ENCODE measurements at places on chromosomes 12 and 14.

DNA sequence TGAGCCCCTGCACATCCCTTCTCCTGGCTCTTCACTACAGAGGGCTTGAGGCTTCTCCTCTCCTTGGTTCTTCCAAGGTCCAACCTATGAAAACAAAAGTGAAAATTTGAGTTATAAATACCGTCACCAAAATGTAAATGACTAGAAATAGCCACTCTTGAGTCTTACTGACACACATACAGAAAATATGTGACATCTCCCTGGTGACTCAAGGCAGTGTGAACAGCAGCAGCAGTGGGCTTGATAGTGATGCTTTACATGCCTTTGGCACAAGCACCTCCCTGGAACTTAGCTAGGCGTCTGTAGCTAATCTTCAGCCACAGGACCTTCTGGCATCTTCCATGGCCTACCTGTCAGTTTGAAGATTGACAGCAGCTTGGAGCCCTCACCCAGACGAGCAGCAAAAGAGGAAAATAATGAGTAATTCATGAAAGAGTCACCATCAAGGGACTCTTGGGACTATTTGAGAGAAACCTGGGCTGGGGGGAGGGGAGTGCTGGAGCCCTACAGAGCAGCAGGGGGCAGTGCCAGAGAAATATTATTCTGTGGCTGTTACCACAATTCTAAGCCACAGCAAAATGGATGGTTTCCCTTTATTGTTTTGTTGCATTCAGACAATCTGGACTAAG lies 158.0 kb downstream of the KCNK10 start:
- DNase-seq: no peak

- DNase-seq: no peak
These were observed 1.9 kb upstream of the BAZ2A start for GRCh38 chr12:56631790-56632700.

DNA sequence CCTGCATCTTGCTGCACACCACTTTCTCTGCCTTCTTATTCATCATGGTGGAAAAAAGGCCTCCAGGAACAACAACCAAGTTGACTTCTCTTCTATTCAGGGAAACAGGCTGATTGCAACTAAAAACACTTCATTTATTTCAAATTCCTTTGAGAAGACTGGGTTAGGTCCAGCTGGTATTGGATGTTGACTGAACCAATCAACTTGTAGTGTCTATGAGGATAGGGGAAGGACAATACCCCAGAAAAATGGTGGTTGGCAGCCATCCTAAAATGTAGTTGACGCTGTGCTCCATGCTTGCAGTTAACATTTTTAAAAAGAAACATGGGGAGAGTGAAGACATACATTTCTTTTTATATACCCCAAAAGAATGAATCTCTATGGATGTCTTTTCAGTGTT lies 34.4 kb upstream of the CRADD start:
- DNase-seq: no peak

DNA sequence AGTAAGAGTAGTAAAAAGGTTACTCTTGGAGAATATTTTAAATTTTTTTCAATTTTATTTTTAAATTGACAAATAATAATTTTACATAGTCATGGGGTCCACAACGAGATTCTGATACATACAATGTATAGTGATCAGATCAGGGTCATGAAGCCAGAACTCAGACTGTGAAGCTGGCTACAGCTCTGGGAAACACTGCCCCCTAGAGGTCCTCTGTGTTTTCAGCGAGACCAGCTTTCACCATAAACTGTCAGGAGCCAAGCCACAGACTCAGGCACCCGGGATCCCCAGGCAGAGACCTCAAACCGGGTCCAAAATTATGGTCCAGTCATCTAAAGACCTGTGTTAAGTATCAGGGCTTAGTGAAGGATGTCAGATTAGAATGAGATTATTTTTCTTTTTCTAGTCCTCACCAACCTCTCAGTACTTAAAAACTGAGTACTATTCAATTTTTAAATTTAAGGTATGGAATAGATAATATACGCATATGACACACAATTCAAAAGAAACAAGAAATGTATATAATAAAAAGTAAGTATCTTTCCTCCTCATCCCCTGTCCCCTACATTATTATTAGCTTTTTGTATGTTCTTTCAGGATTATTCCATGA lies 397.1 kb downstream of the MDGA2 start:
- DNase-seq: no peak

GRCh38 chr12:90174198-90174510 lies 465.5 kb upstream of the ATP2B1 start:
- DNase-seq: no peak

- no peak for DNase-seq
These were observed 38.6 kb downstream of the GRIN2B start for GRCh38 chr12:13942826-13943225.

DNA sequence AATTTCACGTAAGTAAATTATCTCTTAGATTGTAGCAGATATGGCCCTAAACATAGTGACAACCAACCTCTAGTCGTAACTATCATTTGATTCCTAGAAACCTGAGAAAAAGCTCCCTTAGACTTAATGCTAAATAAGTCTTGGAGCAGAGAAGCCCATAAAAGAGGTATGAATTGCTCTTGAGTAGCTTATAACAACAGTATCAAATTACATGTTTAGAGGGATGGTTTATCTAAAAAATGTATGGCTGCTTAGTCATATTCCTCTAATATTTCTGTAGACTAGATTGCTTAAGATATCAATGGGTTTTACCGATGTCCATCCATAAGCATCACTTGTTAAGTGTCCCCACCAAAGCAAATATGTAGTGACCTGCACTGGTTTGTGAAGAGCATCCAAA lies 259.7 kb downstream of the NELL2 start:
- DNase-seq: no peak

- no peak for DNase-seq
These were observed 61.8 kb upstream of the ATP2B1 start for GRCh38 chr12:89770391-89770790.

- no peak for DNase-seq
These were observed 388.8 kb upstream of the USP15 start for GRCh38 chr12:61871485-61871810.

DNA sequence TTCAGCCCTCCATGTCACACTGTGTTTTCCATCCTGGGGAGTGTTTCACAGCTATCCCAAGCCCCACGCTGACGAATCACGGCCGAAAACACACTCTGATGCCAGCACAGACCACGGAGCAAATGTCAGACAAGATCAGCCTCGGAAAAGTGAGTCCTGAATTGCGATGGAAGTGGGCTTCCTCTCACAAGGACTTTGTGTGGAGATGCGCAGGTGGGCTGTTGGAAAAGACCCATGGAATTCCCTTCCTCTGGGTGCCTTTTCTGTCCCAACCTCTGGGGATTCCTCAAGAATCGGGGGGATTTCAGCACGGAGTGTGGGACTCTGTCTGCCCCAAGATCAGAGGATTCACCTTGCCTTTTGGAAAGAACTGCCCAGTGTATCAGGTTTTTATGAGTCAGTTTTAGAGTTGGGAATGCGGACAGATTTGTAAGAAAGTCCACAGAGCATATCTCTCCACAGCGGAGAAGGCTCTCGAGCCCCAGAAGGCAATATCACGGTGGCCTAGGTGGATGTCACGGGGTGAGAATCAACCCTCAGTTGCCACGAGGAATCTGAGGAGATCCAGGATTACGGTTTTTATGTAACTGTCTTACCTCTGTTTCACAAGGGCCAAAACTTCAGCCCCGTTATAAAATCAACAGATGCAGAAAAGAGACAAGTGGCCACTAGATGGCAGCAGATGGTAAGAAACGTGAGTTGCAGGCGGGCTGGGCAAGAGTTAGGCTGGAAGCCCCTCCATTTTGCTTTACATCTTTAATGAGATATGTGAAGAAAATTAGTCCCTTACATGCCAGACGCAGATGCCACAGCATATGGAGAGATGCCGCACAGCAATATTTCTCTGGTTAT lies 201.9 kb downstream of the DAD1 start:
- DNase-seq: no peak

DNA sequence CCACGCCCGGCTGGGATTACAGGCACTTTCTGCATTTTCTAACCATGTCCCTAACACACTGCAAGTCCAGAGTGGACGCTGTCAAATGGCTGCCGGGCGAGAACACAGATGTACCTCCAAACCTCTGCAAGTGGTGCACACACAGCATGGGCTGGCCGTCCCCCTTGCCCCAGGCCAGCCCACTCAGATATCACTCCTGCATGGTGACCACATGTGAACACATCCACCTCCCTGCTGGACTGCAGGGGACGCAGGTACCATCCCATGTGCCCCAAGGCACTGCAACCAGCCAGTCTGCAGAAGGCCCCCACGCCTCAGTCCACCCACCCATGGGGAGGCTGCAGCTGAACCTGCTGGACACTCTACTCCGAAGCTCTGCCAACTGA lies 14.0 kb downstream of the BRF1 start:
- DNase-seq: no peak

GRCh38 chr12:54593725-54594124 lies 5.3 kb upstream of the PPP1R1A start:
- DNase-seq: no peak

DNA sequence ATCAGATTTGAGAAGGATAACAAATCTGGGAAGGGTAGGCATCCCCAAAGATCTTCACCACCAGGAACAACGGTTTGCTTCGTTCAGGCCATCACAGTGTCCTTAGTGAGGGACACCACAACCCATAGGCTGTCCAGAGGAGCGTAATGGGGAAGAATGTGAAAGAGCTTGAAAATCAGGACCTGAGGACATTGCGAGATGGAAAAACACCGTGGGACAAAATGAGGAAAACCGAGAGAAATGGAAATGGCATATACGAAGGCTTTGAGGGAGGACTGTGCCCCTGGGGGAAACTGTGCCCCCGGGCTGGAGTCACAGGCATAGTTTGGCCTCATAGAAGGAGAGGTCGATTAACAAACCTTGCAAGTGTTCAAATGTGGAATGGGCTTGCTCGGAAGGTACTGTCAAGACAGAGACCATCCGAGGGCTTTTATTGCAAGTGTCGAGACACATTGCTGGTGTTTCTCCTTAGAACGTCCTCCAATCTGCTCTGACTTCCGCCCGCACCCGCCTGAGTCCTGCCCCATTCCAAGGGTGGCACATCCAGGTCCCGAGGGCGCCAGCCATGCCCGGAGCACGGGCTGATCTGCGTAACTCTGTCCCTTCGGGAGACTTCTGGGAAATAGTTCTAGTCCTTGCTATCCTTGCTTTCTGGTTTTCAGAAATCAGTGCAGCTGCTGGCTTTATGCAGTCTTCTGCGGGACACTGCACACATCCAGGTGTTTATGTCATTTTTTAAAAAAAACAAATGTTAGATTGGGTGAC lies 885 bp upstream of the PALS1 start:
- DNase-seq: no peak

DNA sequence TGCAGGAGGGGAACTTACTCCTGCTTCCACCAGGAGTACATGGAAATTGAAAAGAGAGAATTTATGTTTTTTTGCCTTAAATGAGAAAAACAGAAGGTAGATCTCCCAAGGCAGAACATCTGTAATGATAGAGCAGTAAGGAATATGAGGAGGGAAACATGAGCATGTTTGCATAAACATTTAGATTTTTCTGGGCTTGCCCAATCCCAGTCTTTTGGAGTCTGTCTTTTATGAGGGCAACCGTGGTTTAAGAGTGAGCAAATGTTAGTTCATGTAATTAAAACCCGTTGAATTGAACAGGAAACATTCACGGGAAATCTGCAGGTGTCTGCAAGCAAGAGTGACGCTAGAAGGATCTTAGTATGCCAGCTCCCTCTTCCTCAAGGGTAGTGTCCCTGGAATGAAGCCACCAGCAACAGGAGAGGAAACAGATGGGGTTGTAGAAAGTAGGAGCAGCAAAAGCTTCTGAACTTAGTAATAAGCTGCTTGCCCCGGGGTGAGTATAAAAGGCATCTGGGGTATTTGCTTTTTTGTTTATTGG lies 79.3 kb downstream of the ARF6 start:
- DNase-seq: no peak

- DNase-seq: peak; percentile 66
These were observed at the start of gene PIP4K2C for GRCh38 chr12:57590864-57591781. Gene PIP4K2C, plus strand, starts transcription at chr12:57591192. Its CDS starts 98 bp downstream, at chr12:57591290.

DNA sequence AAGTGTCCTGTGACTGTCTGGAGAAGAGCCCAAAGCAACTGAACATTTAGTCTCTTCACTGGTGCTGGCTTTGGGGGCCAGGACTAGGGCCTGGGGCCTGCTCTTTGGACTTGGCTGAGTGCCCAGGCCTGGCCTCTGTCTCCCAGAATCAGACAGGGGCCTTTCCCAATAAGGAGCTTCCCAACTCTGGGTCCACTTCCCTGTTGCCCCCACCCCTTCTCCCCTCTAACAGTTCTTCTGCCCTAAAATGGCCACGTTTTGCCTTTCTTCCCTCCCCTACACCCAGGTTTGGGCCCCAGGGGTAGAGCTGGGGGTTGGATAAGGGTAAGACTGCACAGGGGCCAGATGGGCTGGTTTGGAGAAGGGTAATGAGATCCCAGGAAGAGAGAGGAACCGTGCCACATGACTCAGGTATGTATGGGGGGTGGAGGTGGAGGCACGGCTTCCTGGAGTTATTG lies 10.0 kb upstream of the ITGA5 start:
- DNase-seq: no peak

- DNase-seq: no peak
These were observed 153.1 kb downstream of the GARIN6 start for GRCh38 chr12:99800605-99801004.

GRCh38 chr12:117124421-117125271 lies 25.4 kb upstream of the TESC start:
- DNase-seq: no peak

DNA sequence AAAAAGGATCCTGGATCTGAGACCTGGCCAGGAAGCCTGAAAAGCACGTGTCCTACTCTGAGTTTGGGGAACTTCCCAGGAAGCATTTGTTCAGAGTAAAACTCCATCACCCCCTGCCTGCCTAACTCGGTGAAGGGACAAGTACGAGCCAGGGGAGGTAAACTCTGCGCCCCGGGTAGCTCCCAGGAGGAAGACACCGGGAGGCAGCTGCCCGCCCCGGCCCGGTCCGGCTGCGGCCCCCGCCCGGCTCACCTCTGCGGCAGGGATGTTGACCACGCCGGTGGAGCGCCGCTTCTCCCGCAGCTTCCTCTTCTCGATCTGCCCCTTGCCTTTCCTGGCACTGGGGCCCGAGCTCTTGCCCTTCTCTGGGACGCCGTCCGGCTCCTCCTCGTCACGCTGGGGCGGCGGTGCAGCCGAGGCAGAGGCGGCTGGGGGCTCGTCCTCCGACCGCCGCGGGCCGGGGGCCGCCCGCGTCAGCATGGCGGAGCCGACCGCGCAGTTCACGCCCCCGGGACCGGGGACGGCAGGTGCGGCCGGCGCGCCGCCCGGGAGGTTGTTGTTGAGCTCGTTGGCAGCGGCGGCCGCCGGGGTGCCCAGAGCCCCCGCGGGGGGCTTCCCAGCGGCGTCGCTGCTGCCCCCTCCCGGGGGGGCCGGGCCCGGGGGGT lies 1.2 kb downstream of the PAWR start:
- DNase-seq: no peak

DNA sequence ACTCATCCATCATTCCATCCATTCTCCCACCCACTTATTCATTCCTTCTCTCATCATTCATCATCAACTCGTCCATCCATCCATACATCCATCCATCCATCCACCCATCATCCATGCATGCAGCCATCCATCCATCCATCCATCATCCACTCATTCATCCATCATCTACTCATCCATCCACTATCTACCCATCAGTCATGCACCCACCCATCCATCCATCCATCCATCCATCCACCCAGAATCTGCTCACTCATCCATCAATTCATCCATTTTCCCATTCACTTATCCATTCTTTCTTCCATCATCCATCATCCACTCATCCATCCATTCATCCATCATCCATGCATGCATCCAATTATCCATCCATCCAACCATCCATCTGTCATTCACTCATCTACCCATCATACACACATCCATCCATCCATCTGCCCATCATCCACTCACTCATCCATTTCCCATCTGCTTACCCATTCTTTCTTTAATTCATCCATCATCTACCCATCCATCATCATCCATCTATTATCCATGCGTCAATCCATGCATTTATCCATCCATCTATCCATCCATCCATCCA lies 107.1 kb upstream of the WSCD2 start:
- no peak for DNase-seq
